Effector CD4-positive, alpha-beta T cell (primary cell): ENCODE measurements at places on chromosomes 12 and 14.

DNA sequence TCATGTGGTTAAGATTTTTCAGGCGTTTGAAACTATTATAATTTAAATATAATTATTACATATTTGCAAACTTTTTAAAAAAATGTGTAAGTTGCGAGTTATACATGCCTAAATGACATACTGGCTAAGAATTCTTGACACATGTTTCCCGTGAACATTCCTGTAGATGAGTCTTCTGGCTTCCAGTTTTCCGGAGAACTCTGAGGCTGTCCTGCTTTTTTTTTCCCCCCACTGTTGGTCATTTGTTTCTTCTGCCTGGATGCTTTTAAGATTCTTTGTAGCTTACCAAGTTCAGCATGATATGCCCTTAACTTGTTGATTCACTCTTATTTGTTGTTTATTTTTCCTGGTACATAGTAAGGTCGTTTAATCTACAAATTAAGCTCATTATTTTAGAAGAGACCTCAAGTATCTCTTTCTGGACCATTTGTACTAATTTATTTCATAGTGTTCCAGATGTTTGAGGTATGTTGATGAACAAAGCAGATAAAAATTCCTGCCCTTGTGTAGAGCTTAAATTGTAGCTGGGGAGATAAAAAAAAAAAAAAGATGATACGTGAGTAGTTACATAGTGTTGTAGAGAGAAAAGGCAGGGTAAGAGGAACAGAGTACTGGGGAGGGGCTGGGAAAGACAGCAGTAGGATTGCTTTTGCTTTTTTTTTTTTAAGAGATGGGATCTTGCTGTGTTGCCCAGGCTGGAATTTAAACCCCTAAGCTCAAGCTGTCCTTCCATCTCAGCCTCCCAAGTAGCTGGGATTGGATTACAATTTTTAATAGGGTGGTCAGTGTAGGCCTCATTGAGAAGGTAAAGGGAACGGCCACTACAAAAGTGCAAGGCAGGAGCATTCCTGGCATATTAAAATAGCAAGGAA is 32.8 kb downstream of the ARHGAP5 start:
- DNase-seq = no peak

- no peak for DNase-seq
Observed at GRCh38 chr14:75150150-75150549, 23.3 kb upstream of the NEK9 start.

GRCh38 chr14:75738192-75738591 is 77.1 kb downstream of the TTLL5 start:
- DNase-seq = no peak

DNA sequence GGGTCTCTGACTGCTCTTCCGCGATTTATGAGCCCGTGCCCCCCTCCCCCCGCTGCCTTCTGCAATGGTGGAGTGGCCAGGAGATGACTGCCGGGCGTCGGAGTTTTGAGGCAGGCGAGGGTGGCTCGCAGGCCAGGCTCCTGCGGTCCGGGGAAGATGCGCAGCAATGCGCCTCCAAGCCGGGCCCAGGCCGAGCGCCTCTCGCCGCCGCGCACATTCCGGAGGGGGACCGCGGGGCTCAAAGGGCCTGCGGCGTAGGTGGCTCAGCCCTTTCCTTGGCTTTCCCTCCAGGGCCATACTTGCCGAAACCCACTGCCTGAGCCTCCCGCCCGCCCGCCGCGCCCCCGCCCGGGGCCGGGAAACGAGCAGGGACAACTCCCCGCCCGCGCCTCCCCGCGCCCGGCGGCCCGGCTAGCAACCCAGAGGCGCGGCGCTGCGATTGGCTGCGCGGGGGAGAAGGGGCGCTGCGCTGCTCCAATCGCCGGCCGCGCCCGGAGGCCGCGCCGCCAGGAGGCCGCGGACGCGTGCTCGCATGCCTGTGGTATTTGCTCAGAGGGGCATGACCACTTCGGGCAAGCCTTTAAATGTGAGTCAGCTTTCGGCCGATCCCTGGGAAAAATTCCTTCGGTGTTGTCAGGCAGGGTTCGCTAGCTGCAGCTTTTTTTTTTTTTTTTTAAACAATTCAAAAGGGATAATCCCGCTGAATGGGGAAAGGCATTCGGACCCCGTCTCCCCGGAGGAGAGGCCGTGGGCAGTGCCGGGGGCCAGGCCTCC is 157.9 kb upstream of the PARP11 start:
- DNase-seq = peak; percentile 66

GRCh38 chr14:20118795-20119194 is 8.3 kb downstream of the OR4K17 start:
- DNase-seq = no peak

DNA sequence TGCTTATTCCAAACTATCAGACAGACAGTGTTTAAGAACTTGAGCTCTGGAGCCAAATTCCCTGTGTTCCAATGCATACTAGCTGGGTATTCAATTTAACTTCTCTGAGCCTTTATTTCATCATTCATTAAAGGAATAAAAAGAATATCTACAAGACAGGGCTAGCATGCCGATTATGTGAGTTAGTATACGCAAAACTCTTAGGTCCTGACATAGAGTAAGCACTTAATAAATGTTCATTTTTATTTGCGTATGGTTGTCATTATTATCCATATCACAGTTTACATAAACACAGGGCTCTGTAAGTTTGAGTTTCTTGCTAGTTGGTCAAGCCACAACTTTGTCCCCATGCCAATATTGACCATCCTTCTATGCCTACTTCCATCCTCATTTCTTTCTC is 161.5 kb downstream of the NUAK1 start:
- no peak for DNase-seq

- no peak for DNase-seq
Observed at GRCh38 chr12:46722394-46723185, 103.2 kb downstream of the SLC38A4 start.

- DNase-seq = no peak
Observed at GRCh38 chr14:90846511-90846910, 30.3 kb upstream of the TTC7B start.

DNA sequence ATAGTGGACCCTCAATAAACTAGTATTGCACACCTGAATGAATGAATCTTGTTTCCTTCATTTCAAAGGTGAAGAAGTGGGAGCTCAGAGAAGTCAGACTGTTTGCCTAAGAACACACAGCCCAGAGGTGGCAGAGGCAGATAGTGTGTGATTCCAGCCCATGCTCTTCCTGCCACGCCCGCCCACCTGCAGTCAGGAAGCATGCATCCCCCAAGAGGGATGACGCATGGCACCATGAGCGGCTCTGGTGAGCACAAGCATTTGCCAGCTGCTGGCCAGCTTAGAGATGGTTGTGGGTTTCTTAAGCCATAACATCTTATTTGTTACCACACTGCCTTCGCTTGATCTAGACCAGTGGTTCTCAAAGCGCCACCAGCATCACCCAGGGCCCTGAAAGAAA is 133.8 kb downstream of the RIMBP2 start:
- no peak for DNase-seq

GRCh38 chr12:102503056-102503681 is 22.8 kb upstream of the IGF1 start:
- DNase-seq = no peak

DNA sequence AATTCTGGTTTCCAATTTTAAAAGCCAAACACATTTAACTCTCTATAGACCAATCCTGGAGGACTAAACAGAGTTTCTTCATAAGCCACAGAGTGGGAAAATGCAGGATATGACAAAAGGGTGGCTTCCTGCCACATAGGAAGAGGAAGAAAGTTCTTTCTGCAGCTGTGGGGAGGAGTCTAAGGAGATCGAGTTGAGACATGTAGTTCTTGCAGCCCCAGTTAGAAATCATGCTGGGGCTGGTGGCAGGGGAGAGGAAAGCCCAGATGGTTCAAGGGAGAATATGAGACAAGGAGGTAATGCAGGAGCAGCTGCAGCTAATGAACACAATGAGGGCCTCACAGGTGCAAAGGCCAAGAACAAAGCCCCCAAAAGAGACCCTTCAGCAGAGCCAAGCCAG is 85.0 kb upstream of the ARID2 start:
- DNase-seq = no peak

GRCh38 chr14:21343035-21343794 is 40.6 kb downstream of the SUPT16H start:
- DNase-seq = no peak

- DNase-seq = no peak
Observed at GRCh38 chr14:64663174-64663573, 41.0 kb upstream of the PLEKHG3 start.
